Ecto neural progenitor cell (in vitro differentiated cells): ENCODE measurements at places on chromosomes 6 and 20.
A peak's percentile ranks its signal among the peaks of the same experiment; 100 is the strongest.

DNA sequence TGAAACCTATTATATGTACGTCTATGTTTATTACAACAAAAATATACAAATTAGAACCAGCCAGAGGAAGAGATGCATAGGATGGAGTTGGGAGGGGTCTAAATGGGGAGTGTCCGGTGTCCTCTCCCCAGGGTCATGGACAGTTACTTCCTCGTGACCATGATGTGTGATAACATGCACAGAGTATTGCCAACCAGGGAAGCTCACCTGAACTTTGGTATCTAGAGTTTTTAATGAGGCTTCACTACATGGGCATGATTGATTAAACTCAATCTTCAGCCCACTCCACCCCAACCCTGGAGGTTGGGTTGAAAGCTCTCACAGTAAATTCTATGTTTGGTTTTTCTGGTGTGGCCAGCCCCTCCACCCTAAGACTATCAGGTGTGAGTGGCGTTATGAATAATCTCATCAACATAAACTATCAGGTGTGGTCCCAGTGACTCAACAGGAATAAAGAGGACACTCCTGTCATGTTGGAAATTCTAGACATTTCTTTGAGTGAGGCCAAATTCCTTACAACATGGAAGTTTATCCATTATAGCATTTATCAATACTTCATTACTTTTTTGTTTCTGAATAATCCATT lies 36.4 kb upstream of the FKBP1A start:
- no peak for DNase-seq

GRCh38 chr6:80974579-80974978 lies 777.9 kb downstream of the TENT5A start:
- no peak for DNase-seq

- no peak for DNase-seq
These were observed 5.9 kb downstream of the MTCH1 start for GRCh38 chr6:36980129-36980528.

- no peak for DNase-seq
These were observed 163.7 kb downstream of the MANEA start for GRCh38 chr6:95741045-95741444.

DNA sequence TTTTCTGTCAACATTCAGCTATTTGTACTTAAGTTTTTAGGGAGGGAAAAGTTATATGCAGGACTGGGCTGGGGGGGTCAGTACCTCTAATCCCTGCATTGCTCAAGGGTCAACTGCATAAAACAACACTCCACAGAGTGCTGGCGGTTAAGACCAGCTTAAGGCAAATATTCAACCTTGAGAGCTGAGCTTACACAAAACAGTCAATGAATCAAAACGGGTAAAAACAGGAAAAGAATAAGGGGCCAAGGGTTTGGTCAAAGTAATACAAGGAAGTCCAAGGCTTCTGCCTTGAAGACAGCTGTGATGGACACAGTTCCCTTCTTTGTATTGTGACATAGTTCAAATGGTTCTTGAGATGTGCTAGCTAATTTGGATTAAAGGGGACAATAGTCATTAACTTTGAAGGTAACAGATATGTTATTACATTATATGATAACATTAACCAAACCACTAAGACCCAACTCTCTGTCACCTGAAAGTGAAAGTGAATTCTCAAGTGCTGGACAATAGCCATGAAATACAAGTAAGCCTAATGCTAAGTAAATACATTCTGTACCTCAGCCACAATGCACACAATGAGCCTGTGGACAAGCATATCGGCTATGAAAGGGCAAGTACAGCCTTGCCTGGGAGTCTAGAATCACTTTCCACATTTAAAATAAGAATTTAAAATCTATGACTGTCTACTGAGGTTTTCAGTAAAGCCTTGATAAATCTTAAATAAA lies 106.8 kb downstream of the PDE10A start:
- DNase-seq: no peak

DNA sequence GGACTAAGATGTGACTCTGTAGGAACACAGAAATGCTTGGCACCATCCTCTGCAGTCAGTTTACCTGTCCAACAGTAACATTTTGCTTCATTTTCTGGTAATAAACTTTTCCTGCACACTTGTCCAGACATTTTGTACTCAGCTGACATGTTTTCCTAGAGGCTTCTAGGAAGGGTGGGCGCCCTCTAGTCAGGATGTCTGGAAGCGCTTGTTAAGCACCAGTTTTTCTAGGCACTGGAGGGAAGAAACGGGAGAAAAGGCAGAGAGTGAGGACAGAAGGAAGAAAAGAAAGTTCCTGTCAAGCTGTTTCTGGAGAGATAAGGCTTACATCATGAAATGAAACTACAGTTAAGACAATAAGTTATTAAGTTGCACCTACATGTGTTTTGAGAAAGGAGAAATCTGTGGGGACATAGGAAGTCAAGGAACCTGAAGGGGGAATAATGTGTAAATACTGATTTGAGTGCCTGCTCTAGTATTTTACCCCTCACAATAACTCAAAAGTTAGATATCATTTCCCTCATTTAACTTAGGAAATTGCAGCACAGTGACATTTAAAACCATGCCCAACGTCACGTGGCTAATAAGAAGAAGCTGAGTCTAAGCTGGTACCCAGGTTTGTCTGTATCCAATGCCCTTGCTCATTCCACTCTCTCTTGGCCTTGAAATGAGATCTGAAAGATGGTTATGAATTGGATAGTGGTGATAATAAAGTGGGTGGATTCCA lies 42.7 kb upstream of the TNFRSF21 start:
- DNase-seq: no peak

DNA sequence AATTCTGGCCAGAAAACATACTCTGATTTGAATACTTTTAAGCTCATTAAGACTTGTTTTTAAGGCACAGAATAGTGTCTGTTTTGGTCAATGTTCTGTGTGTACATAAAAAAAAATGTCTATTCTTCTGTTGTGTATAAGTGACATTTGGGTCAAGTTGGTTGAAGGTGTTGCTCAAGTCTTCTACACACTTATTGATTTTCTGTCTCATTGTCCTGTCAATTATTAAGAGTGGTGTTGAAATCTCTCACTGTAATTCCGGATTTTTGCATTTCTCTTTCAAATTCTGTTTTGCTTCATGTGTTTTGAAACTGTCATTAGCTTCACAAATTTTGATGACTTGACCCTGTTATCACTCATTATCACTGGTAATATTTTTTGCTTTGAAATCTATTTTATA lies 37.5 kb upstream of the EPM2A start:
- no peak for DNase-seq

GRCh38 chr6:111992851-111993250 lies 61.1 kb upstream of the CCN6 start:
- no peak for DNase-seq

- no peak for DNase-seq
These were observed 206.6 kb downstream of the DLL1 start for GRCh38 chr6:170084166-170084730.

DNA sequence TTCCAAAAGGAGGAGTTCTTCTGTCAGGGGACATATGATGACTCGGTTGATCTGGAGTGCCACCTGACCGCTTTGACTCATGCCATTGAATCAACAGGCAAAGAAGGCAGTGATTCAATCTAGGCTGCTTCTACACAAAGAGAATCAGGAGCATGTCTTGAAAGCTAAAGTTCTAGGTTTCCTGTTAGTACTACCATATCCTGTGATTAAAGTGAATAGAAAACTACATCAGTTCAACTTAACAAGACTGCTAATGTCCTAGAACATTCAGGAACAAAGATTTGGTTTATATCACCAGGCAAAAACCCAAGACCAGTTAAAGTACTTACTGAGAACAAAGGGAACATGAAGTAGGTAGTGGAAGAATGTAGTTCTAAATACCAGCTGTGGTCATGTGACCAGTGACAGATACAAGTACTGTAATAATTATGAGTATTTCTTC lies 216.8 kb upstream of the SGK1 start:
- DNase-seq: no peak

- DNase-seq: no peak
These were observed 52.2 kb downstream of the GOPC start for GRCh38 chr6:117550078-117550600.

- DNase-seq: no peak
These were observed 643.0 kb downstream of the HDGFL1 start for GRCh38 chr6:23212398-23212797.

GRCh38 chr6:106128981-106129781 lies 43.0 kb downstream of the PRDM1 start:
- DNase-seq: no peak

GRCh38 chr20:598133-598850 lies 11.8 kb downstream of the TCF15 start:
- no peak for DNase-seq

GRCh38 chr20:21114584-21114983 lies 8.4 kb upstream of the LINC00237 start:
- DNase-seq: no peak

GRCh38 chr6:74408844-74409243 lies 712.8 kb downstream of the CD109 start:
- no peak for DNase-seq

GRCh38 chr6:13531956-13532355 lies 42.4 kb upstream of the SIRT5 start:
- peak; percentile 47 for DNase-seq

- no peak for DNase-seq
These were observed 209.8 kb upstream of the MARCKS start for GRCh38 chr6:113647143-113647889.

DNA sequence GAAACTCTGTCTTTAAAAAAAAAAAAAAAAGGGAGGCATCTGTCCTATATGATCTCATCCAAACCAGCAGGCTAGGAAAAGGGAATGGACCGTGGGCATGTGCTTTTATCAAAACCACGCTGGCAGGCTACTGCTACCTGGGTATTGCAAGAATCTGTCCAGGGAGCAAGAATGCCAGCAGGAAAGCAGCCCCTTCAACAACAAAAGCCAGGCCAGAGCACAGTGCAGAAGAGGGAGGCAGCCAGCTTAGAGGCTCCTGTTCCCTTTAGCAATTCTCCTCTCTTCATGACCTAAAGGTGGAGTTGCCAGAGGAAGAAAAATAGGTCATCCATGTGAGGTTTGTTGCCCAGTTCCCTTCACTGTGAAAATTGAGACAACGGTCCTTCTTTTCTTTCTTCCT lies 18.2 kb downstream of the TBC1D20 start:
- no peak for DNase-seq

DNA sequence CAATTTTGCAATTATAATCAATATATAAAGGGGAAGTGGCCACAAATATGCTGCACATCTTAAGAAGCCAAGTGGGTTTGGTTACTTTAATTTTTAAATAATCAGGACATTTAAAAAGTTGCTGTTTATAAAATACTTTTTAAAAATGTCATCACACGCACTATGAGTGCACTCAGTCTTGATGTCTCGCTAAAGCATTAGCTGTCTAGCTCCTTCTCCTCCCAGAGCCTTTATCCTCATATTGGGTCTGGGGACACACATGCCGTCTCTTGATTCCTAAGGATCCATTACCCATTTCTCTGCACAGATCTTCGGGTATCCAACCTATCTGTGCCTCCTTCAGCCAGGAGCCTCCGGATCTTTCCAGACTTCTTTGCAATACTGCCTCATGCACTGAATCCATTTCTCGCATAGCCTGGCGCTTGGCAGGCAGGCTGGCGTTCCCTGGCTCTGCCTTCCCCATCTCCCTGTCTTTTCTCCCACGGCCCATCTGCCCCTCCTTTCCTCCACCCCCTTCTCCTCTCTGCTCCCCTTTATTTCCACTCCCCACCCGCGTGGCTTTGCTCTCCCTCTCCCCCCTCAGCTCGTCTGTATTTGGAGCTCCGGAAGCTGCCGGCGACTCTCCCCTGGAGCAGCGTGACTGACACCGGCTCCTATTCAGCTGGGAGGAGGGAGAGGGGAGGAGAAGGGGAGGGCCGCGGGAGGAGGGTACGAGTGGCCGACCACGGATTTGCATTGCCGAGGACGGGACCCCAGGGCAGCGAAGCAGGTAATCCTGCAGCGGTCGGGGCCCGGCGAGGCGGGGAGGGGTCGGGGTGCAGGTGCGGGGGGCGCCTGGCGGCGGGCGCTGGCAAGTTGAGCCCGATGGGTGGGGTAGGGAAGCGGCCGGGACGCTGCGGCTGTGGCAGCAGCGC lies at the start of gene CAP2:
Gene CAP2, plus strand, starts transcription at position 618 of the 914 bp plus-strand sequence. CDS start 27,961 bp downstream, outside the sequence.
- DNase-seq: peak; percentile 86

- DNase-seq: no peak
These were observed 104.0 kb downstream of the COL12A1 start for GRCh38 chr6:75101896-75102295.

DNA sequence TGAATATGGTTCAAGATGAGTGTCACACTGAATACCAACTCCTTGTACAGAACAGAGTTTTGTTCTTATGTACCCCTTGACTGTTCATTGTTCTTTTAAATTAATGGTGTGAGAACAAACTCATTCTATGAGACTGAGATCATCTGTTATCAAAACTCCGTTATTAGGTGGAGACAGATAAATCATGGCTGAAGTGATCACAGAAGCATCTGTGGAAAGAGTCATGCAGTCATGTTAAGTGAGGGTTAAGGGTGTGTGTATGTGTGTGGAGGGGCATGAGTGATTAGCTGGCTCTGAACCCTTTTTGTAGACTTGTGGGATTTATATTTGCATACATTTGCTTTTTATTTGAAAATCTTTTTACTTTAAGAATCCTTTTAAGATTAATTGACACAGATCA lies 24.7 kb downstream of the ADGRG6 start:
- no peak for DNase-seq

DNA sequence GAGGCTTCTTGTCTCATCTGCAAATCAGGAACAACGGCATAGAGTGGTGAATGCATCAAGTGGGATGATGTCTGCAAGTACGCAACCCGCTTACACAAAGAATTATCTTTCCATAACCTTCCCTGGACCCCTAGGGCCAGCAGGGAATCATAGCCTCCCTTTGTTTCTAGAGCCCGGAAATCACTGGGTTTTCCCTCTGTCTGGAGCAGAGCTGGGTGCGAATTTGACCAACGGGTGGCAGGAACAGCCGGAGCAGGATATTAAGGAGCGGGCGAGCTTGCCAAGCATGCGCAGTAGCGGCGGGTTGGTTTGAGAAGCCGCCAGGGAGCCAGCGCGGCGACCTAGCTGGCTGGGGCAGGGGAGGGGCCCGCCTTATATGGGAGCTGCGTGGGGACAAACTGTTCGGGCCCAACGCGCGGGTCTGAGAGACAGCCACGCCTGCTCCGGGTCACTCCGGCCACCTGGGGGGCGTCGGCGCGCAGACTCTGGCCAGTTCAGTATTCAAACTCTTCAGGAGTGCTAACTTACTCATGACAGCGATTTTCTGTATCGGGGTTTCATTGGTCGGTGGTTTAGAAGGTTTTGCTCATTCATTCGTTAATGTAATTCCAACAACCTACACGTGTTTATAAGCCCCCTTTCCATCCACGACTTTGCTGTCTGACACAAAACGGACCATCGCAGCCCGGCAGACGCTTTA lies 1.6 kb upstream of the KIF16B start:
- peak; percentile 89 for DNase-seq

GRCh38 chr6:51028276-51028675 lies 209.6 kb downstream of the TFAP2B start:
- DNase-seq: no peak

GRCh38 chr6:54515713-54516112 lies 207.5 kb downstream of the TINAG start:
- no peak for DNase-seq

DNA sequence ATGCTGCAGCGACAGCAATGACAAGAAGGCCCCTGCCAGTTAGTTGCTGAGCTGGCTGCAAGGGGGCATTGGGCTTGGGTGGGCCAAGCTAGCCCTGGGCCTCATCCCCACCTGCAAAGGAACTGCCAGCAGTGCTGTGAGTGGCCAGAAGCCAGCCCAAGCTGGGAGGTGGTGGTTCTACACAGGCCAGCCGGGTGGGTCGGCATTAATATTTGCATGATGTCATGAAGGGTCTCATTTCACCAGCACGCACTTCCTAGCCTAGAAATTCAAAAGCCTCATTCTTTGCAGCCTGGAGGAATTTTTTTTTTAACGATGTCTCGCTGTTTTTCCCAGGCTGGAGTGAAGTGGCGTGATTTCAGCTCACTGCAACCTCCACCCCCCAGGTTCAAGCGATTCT lies 62.0 kb downstream of the IYD start:
- no peak for DNase-seq

GRCh38 chr6:95091823-95092436 lies 485.4 kb upstream of the MANEA start:
- DNase-seq: no peak
